ENCODE measurements at places on chromosomes 16 and 17. TPM values are rescaled to one million over a fixed set of nuclear protein-coding genes. Genes with fewer than 3 reads are reported as not detected.

REXO5 gene
- total RNA-seq = 12.8 TPM

MYL11 gene
- total RNA-seq = not detected

NPIPB13 gene
- total RNA-seq = 0.71 TPM

KRTAP1-1 gene
- not detected for total RNA-seq

EFCAB13 gene
- total RNA-seq = 3.1 TPM

PTGES3L gene
- total RNA-seq = 0.67 TPM
